ENCODE measurements at places on chromosomes 4 and X. TPM values are rescaled to one million over a fixed set of nuclear protein-coding genes. Genes with fewer than 3 reads are reported as not detected.

DNA sequence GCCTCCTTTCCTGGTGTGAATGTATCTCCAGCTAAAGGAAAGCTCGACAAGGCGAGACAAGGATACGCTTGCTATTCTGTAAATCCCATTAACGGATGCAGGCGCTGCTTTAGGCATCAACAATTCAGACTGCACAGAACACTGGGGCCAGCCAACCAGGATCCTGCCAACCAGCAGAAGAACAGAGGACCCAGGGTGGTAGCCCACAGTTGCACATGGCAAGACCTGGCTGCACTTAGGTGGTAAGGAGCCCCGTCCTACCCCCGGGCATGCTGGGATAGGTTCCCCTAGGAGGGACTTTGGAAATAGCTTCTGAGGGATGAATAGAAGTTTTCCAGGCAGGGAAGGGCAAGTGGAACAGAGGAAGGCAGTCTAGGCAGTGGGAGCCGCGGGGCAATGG, 20.7 kb downstream of the PSAPL1 start:
- H3K4me1 ChIP-seq, result no peaks in the 10 kb centered on the region
- DNase-seq, result no peak
- H3K27me3 ChIP-seq, result no peaks in the 10 kb centered on the region
- H3K27ac ChIP-seq, result no peak overlapping the region
- no peaks in the 10 kb centered on the region for H3K36me3 ChIP-seq
- H3K4me3 ChIP-seq, result no peak overlapping the region

DNA sequence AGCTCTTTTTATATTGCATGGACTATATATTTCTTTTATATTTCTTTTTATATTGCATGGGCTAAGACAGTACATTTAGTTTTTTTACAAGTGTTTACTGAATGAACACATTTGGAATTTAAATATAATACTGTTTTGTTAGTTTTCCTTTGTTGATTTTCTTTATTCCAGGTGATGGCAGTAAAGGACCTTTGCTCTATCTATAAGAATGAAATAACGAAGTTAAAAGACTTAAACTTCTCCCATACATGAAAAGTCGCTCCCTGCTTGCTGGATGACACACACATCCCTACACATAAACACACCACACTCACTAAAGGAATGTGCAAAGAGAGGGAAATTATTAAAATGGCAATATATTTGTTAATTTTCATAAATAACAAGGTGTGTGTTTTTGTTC, 102.5 kb upstream of the ANXA10 start:
- no peak overlapping the region for H3K4me3 ChIP-seq
- H3K4me1 ChIP-seq, result no peaks in the 10 kb centered on the region
- H3K27me3 ChIP-seq, result no peaks in the 10 kb centered on the region
- DNase-seq, result no peak
- H3K27ac ChIP-seq, result no peak overlapping the region

- H3K36me3 ChIP-seq, result no peaks in the 10 kb centered on the region
- DNase-seq, result no peak
- no peaks in the 10 kb centered on the region for H3K4me1 ChIP-seq
Measured at GRCh38 chrX:7149411-7149810, 1.5 kb upstream of the PUDP start.

DNA sequence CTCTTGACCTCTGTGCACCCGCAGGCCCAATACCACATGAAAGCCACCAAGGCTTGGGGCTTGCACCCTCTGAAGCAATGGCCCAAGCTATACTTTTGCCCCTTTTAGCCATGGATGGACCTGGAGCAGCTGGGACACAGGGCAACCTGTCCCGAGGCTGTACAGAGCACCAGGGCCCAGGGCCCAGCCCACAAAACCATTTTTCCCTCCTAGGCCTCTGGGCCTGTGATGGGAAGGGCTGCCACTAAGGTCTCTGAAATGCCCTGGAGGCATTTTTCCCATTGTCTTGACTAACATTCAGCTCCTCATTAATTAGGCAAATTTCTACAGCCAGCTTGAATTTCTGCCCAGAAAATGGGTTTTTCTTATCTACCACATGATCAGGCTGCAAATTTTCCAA, 79.9 kb upstream of the GABRA3 start:
- no peaks in the 10 kb centered on the region for H3K27me3 ChIP-seq
- no peaks in the 10 kb centered on the region for H3K4me1 ChIP-seq
- no peak overlapping the region for H3K4me3 ChIP-seq

DNA sequence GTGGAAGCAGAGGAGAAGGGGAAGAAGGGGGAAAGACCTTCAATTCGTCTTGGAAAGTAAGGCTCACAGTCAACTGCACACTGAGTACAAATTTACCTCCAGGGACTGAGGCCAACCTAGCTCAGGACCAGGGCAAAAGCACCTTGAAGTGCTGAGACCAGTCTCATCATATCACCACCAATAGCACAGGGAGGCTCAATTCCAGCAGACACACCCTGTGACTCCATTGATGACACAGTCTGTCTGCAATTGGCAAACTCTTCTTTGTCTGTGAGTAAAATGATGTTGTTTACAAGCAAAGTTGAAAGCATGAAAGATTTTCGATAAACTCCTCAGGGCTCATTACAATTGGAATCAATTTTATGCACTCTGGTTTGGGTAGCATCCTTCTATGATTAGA, 32.3 kb downstream of the TRIML1 start:
- H3K4me3 ChIP-seq, result no peak overlapping the region
- H3K36me3 ChIP-seq, result no peaks in the 10 kb centered on the region
- no peaks in the 10 kb centered on the region for H3K4me1 ChIP-seq
- H3K27me3 ChIP-seq, result no peaks in the 10 kb centered on the region
- H3K27ac ChIP-seq, result no peak overlapping the region
- no peak for DNase-seq

The ARMCX2 gene
- 5.2 TPM for total RNA-seq

DNA sequence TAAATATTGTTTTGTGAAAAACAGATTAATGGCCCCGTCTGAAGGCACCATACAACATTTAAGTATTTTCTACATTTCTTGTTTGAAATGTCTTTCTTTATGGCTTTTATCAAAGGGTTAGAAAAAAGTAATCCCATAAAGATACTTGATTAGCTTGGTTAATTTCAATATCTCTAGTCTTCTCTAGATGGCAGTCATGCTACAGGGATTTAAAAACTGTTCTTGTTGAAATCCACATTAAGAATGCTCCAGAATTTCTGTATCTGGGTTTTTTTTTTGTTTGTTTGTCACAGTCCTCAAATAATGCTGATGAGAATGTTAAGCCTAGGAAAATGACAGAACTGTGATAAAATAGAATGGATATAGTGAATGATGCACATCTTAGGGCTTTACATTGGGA, 109.0 kb upstream of the AADAT start:
- no peak overlapping the region for H3K4me3 ChIP-seq
- no peaks in the 10 kb centered on the region for H3K36me3 ChIP-seq
- no peak overlapping the region for H3K27ac ChIP-seq
- DNase-seq, result no peak
- no peaks in the 10 kb centered on the region for H3K27me3 ChIP-seq

GRCh38 chrX:24266996-24267395, 46.9 kb downstream of the SUPT20HL2 start:
- no peaks in the 10 kb centered on the region for H3K36me3 ChIP-seq
- H3K4me1 ChIP-seq, result no peaks in the 10 kb centered on the region
- H3K27ac ChIP-seq, result no peak overlapping the region
- no peak for DNase-seq
- no peaks in the 10 kb centered on the region for H3K27me3 ChIP-seq
- H3K4me3 ChIP-seq, result no peak overlapping the region

- no peak overlapping the region for H3K27ac ChIP-seq
- no peaks in the 10 kb centered on the region for H3K4me1 ChIP-seq
- H3K27me3 ChIP-seq, result no peaks in the 10 kb centered on the region
- no peak for DNase-seq
Measured at GRCh38 chrX:76921176-76921575, 493.7 kb downstream of the MAGEE1 start.

GRCh38 chr4:80266902-80267380, 477 bp downstream of the FGF5 start:
- H3K27me3 ChIP-seq, result peaks cover 33% of the 10 kb centered on the region
- no peaks in the 10 kb centered on the region for H3K36me3 ChIP-seq
- H3K4me3 ChIP-seq, result no peak overlapping the region
- H3K4me1 ChIP-seq, result no peaks in the 10 kb centered on the region
- no peak overlapping the region for H3K27ac ChIP-seq

All from CD8-positive, alpha-beta memory T cell (primary cell).